ENCODE measurements at places on chromosomes 12 and 14.
A peak's percentile ranks its signal among the peaks of the same experiment; 100 is the strongest.

GRCh38 chr12:63822352-63822751 is 22.1 kb upstream of the SRGAP1 start:
- peak; percentile 15 for DNase-seq

DNA sequence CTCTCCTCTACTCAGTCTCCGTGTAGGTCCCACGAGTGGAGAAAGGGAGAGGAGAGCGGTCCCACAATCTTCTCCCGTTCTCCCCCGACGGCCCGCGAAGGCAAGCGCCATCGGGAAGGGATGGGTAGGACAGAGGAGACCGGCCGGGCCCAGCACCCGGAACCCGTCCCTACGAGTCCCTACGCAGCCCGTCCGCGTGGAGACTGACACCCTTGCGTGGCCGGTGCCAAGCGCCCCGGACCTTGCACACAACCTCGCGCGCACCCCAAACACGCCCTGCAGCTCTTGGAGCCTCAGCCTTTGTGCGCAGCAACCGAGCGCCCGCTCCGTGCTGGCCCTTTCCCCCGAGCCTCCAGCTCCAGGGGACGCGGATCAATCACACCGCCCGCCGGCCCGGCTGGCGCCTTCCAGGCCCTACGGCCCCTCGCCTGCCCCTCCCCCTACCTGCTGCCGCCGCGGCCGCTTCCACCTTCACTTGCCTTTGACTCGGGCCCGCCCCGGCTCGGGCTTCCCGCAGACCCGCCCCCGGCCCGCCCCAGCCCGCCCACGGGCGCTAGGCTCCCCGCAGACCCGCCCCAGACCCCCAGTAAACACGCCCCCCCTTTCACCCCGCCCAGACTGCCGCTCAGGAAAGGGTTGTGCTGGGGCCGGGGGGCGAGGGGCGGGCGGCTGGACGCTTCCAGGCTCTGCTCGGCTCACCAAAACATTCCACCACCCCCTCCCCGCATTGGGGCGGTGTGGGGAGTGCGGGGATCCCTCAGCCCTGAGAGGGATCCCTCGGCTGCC is at the start of gene NDRG2:
NDRG2 (minus strand) TSS at position 477 of the 786 bp plus-strand sequence. CDS start 1,746 bp downstream, outside the sequence.
- DNase-seq = no peak

DNA sequence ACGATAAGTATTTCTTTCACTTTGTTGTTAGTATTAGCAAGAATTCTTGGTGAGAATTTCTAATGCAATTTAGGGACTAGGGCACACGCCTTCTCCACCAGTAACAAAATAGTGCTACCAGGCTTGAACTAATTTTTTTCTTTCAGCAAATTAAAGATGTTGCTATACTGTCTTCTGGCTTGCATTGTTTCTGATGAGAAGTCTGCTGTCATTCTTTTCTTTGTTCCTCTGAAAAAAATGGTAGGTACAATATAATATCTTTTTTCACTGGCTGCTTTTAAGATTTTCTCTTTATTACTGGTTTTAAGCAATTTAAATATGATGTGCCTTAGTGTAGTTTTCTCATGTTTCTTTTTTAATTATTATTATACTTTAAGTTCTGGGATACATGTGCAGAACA is 171.2 kb downstream of the PCNX1 start:
- DNase-seq = peak; percentile 11

DNA sequence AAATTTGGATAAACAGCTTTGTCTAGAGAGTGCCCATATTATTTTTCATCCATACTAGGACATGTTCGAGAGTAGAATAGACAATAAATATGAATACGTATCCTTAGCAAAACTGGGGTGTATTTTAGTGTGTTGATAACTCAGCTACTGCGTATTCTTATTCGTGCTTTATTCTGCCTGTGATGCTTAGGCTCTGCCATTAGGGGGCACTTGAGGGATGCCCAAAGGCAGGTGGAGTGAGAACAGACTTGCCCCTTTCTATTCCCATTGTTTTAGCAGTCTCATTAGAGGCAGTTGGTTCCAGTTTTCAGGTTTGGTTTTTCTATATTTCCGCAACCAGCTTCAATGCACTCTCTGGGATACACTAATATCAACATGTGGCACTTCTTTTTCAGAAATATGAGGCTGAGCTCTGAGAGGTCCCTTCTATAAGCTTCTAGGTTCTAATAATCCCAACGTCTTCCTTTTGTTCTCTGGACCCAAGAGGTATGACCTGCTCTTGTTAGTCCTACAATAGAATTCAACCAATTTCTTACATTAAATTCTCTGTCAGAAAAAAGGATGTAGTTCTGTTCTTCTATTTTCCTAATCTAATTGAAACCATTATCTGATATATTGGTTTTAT is 985.7 kb upstream of the FBXO33 start:
- peak; percentile 27 for DNase-seq

DNA sequence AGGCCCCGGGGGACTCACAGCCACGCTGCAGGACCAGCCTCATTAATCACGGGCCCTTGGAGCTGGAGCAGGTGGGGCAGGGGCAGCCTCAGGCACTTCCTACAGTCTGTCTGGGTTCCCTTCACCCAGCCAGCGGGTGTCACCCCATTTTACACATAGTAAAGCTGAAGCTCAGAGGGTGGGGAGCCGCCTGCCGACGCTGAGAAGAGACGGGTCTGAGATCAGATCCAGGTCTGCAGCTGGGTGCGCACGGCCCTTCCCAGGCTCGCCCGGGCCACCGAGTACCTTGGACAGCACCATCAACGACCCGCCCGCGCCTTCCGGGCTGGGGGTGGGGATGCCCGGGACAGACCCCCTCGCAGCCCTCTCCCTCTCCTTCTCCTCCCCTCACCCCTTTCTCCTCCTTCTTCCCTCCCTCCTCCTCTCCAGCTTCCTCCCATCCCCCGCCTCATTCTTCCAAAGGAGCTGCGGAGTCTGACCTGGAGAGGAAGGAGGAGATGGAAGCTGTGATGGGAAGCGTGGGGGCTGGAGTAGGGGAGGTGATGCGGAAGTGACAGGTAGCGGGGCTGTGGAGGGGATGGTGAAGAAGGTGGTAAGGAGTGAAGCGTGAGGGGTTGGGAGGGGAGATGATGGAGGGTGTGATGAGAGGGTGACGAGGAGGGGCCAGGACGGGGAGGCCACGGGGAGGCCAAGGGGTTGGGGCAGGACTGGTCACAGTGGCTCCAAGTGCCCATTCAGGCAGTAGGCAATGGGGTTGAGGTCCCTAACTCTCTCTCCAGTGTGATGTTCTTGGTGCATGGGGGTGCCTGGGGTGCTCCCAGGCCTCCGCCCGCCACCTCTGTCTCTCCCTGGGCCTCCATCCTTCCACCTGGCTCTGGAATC is 8.8 kb downstream of the DTX1 start:
- DNase-seq = no peak

- DNase-seq = no peak
Observed at GRCh38 chr14:92323011-92323915, at the start of gene SLC24A4. TSS of gene SLC24A4 (plus strand) at chr14:92323165. CDS start at chr14:92323831, 666 bp downstream.

DNA sequence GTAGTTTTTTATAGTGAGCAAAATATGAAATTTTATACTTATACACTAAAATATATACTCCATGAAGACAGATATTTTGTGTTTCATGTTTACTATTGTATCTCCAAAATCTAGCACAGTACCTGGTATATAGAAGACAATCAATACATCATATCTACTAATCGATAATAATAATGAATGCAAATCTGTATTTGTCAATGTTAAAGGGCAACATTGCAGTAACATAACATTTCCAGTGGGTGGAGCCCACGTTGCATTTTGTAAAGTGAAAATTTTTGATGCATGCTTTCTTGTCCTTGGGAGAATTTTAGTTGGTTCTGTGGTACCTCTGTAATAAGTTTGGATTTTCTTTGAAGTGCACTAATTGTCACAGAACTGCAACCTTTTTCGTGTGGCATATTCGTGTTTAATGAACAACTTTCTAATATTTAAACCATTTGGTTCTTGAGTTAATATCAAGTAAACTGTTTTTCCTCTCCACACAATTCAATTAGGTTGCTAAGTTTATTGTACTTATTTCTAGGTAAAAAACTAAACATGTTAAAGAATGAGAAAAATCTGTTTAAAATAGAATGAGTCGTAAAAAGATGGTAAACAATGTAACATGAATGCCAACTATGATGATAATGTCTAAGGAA is 47.4 kb downstream of the AVPR1A start:
- peak; percentile 30 for DNase-seq
